ENCODE measurements at places on chromosomes 1 and 21.

DNA sequence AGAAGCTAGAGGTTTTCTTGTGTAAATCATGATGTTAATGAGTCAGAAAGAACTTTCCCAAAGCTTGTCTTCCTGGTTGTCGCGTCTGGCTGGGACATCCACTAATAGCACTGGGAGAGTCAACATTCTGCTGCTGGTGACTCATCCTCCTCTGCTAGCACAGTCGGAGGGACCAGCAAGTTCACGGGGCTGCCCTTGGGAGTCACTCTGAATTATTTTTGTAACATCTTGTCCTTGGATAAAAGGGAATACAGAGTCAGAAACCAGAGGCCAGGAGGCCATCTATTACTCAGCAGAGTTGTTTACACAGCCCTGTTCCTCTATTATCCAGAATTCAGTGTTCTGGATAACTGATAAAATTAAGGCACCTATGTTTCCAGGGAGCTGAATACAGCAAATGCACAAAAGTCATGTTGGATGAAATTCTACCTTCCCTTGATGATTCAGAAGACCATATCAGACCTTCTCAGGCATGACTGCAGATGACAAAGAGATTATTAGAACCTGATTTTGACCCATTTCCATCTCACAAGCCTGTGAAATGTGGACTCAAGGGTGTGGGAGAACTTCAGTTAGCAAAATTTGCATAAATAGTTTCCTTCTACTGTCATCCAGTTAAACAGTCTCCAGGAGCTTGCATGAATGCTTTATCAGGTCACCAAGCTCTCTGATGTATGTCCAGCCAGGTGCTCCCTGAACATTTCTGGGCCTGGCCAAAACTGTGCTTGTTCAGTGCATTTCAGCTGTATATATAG, 68.1 kb downstream of the JAK1 start:
- DNase-seq, result no peak

DNA sequence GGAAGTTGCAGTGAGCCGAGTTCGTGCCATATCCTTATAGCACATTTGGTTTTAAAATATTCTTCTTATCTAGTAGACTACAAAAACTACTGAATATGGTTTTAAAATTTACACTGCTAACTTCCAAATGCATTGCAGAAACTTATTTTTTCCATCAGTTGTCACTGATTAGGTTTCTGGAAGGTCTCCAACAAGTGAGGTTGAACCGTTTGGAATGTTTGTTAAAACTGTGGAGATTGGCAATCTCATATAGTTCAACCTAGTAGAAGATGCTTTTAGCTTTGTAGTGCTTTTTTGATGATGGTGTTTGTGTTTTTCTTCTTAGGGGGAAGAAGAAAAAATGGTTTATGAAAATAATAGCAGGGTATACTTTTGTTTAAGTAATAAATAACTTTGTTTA, 12.9 kb downstream of the CENPF start:
- DNase-seq, result no peak

- DNase-seq, result no peak
Observed at GRCh38 chr1:227349967-227350366, 31.7 kb upstream of the CDC42BPA start.

- DNase-seq, result no peak
Observed at GRCh38 chr1:67615886-67616285, 69.1 kb upstream of the GADD45A start.

- no peak for DNase-seq
Observed at GRCh38 chr1:156122519-156123355, 8.2 kb downstream of the LMNA start.

Data from stimulated activated CD8-positive, alpha-beta memory T cell treated with anti-CD3 and anti-CD28 coated beads, Interleukin-15, amount 100 ng/mL, for 24 hours (primary cell).